Heart left ventricle (tissue), 16 donors: ENCODE measurements at places on chromosomes 3 and 15.

GRCh38 chr3:4030624-4031023 lies 231.4 kb downstream of the LRRN1 start:
- peak; percentile 29 for DNase-seq

DNA sequence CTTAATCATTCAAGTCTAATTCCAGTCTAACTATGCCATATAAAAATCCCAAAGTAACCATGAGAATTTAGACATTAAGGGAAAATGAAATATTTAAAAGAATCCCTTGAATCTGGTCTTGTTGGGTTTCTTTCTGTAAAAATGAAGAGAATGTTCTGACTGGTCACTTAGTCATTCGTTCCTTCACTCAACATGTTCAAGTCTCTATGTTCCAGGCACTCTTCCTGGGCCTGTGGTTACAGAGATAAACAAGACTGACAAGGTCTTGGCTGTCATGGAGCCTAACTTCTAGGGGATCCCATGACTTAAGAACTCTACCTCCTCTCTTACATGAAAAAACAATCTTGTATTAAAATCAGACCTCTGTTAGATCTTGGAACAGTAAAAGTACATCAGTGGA lies 638.6 kb upstream of the TBL1XR1 start:
- no peak for DNase-seq

GRCh38 chr3:29581311-29581710 lies 300.4 kb downstream of the RBMS3 start:
- no peak for DNase-seq

DNA sequence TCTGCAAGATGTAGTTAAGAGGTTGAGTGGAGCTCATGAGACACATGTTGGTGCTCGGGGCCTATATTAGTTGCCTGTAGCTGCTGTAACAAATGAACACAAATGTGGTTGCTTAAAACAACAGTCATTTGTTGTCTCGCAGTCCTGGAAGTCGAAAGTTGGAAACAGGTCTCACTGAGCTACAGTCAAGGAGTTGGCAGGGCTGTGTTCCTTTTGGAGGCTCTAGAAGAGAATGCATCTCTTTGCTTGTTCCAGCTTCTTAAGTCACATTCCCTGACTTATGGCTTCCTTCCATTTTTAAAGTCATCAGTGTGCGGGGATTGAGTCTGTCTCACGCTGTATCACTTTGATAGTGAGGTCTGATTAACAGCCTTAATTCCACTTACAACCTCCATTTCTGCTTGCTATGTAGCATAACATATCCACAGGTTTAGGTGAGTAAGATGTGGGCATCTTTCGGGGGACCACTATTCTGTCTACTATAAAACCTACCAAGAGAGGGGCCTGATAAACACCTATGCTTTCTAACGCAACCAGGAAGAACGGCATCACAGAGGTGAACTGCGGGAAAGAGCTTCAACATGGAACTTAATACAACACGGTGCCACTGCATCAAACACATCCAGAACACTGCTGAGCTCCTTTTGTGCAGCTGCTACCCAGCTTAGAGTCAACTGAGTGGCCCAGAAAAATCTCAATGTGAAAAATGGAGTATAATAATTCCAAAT lies 119.4 kb downstream of the ATP10A start:
- DNase-seq = no peak

DNA sequence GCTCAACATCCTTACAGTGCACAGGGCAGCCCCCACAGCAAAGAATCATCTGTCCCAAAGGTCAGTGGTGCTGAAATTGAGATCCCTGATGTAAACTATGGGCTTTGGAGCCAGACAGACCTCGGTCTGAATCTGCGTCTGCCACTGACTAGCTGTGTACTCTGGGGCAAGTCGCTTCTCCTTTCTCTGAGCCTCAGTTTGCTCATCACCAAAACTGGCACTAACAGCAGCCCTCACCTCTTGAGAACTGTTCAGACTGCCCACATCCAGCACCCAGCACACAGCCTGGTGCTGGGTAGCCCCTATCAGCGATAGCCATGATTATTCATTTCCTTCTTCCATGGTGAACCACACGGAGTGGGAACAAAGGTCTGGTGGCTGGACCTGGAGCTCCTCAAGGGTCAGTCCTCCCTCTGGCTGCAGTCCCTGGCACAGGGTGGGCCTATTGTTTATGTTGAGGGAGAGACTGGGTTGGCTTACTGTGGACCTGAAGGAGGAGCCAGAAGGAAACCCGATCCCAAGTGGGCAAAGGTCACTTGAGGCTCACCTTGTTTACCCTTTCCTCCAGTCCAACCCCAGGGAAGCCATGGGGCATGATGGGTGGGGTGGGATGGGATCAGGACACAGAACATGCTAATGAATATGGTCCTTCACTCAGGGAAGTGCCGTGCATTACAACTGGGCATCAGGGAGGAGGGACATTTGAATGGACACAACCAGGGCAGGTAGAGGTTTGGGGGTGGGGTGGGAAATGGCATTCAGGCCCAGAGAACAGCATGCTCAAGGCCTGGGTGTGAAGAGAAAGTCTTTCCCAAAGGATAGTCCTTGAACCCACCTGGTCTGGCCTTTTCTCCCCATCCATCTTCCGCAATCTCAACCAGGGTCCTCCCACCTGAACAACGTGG lies 1.6 kb upstream of the PRKCD start:
- peak; percentile 50 for DNase-seq

GRCh38 chr3:197580253-197580691 lies 24.5 kb upstream of the BDH1 start:
- no peak for DNase-seq

- peak; percentile 88 for DNase-seq
Observed at GRCh38 chr3:15512166-15512565, 9.3 kb downstream of the COLQ start.

DNA sequence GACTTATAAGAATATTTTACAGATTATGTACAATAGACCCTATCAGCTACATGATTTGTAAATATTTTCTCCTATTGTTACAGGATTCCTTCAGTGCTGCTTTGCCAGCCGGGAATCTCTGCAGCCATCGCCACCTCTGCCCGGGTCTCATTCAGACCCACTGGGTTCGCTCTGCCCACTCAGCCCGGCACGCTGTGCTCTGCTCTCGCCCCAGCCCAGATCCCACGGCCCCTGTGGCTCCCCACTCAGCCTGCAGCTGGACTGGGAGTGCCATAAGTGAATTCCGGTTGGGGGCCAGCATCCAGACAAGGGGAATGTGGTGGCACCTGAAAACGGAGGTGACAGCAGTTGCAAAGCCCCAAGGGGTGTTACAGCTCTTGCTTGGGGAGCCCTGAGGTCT lies 71.8 kb downstream of the NPAP1 start:
- DNase-seq = no peak

DNA sequence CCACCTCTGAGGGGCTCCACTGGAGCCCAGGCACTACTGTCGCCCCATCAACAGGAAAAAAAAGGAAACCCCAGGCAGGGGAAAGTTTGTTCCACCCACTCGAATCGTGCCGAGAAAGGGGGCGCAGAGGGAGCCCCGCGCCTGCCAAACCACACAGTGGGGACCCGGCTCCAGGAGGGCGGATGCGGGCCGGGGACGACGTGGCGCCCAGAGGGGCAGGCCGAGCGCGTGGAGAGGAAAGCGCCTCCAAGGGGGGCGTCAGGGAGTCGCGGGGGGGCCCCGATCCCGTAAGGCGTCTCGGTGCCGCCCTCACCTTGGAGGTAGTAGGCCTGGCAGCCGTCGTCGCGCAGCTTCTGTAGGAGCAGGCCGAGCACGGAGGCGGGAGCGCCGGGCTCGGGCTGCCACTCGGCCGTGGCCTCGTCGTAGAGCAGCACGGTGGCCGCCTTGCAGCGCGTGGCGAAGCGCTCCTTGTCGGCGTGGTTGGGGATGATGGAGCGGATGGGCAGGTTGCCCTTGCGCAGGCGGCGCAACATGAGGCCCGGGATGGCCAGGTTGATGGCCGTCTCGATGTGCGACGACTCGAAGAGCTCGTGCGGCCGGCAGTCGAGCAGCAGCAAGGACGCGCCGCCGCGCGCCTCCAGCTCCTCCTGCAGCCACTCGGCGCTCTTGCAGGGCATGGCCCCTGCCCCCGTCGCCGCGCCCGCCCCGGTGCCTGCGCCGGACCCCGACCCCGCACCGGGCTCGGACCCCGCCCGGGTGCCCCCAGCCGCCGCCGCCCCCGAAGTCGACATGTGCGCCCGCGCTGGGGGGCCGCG lies 627 bp downstream of the DUSP7 start:
- DNase-seq = peak; percentile 61

DNA sequence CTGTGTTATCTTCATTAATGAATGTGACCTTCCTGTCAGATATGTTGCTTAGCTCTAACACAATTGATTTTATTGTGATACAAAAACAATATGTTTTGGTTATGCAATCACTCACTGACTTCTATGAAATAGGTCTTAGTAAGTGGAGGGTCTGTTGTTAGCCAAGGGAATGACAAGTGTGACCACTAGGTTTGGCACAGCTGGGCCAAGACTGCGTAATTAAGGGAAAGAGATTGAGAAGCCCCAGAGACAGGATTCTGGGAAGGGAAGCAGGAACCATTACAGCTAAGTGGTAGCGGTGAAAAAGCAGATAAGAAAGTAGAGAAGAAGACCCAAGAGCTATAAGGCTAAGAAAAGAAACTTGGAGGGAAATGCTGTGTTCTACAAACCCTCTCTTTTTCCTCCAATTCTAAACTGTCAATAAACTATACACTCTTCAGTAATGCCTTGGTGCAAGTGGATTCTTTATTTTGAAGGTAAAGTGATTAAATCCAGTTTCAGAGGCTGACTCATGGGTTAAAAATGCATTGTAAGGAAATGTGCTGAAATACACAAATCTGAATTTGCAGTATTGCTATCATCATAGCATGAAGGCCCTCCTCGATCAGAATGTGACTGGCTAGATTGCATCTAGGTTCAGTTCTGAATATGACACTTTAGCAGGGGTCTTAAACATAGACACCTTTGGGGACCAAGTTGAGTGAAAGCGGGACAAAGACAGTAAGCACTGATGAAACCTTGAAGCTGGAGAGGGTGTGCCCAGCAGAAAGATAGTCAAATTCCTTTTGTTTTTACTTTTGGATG lies 26.1 kb downstream of the KCNMB2 start:
- DNase-seq = no peak

- no peak for DNase-seq
Observed at GRCh38 chr3:158479051-158479450, 91.9 kb upstream of the MLF1 start.

GRCh38 chr3:24662449-24663345 lies 168.0 kb upstream of the THRB start:
- DNase-seq = no peak

- no peak for DNase-seq
Observed at GRCh38 chr3:194688946-194689345, 3.3 kb downstream of the FAM43A start.

- DNase-seq = peak; percentile 57
Observed at GRCh38 chr15:51281368-51281967, 56.9 kb downstream of the CYP19A1 start.

DNA sequence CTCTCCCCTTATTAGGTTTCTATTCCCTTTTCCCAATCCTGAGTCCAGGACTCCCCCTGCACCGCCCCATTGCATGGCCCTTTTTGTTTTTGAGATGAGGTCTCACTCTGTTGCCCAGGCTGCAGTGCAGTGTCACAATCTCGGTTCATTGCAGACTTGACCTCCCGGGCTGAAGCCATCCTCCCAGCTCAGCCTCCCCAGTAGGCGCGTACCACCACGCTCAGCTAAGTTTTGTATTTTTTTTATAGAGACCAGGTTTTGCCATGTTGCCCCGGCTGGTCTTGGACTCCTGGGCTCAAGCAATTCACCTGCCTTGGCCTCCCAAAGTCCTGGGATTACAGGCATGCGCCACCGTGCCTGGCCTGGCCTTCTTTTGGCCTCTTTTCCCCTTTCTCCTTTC lies 29.3 kb downstream of the PDIA5 start:
- DNase-seq = peak; percentile 19

GRCh38 chr3:88031642-88032077 lies 27.1 kb downstream of the CGGBP1 start:
- DNase-seq = no peak

DNA sequence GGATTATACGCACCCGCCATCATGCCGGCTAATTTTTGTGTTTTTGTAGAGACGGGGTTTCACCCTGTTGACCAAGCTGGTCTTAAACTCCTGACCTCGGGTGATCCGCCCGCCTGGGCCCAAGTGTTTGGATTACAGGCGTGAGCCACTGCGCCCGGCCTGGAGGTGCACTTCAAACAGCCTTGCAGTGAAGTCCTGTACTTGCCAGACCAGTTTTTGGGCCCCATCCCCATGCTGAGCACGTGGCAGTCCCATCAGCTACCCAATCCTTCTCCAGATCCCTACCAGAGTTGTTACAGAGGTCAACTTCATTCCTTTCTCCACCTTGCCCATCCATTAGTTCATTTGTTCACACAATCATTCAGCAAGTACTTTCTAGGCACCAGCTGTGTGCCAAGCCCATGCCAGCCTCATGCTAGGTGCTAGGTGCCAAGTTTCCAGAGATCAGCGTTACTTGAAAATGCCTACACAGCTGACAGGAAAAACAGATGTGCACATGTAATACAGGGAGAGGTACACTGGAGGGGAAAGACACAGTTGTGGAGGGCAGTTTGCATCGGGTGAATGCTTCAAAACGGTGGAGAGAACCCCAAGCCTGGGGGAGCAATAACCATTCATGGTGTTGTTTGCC lies 2.2 kb downstream of the DNAH1 start:
- no peak for DNase-seq

- no peak for DNase-seq
Observed at GRCh38 chr3:155753038-155753639, 8.3 kb upstream of the PLCH1 start.

- no peak for DNase-seq
Observed at GRCh38 chr3:127473244-127474024, 117.1 kb downstream of the TPRA1 start.

GRCh38 chr3:154151969-154152368 lies 30.8 kb downstream of the ARHGEF26 start:
- DNase-seq = no peak

DNA sequence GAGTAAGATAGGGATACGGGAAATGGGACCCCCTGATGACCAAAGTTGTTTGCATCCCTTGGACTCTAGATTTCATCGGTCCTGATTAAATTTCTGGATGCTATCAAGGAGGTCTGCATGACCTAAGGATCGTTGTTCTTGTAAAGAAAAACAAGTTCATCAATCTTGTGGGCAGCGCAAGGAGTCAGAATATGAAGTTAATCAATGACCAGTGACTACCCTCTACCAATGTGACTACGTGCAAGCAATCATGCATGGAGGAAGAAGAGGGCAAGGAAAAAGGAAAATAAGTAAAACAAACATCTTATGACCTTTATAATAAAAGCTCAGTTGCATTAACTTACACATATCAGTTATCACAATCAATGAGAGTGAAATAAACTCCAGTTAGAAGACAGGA lies 139.7 kb downstream of the RTP4 start:
- no peak for DNase-seq

GRCh38 chr15:62135532-62136134 lies 29.5 kb downstream of the C2CD4B start:
- DNase-seq = no peak

GRCh38 chr3:39150803-39151631 lies 2.4 kb downstream of the CSRNP1 start:
- peak; percentile 87 for DNase-seq

DNA sequence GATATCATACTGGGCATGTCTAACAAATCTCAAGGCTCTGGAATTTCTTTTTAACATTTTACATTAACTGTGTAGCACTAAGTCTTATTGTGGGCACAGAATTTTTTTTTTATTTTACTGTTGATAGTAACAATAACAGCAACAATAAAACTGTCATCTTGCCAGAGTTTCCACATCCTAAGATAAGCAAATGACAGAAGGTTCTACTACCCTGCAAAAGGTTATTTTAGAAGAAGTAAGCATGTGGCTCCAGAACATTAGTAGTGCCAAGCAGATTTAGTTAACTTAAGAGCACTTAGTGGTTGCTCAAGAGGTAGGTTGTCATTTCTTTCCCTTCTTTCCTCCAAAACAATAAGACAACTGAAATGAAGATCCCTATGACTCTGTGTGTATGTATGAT lies 743.0 kb upstream of the CBLB start:
- no peak for DNase-seq

GRCh38 chr3:43620831-43621655 lies 768 bp downstream of the ANO10 start:
- no peak for DNase-seq
